PC-9 (cell line): ENCODE measurements at places on chromosomes 4 and X. TPM values are rescaled to one million over a fixed set of nuclear protein-coding genes. Genes with fewer than 3 reads are reported as not detected.

The SMR3B gene
- total RNA-seq: not detected in 2 replicates

The SMIM43 gene
- total RNA-seq: not detected in 2 replicates

The DDX53 gene
- not detected in 2 replicates for total RNA-seq

The NCAPG gene
- total RNA-seq: 36.8 and 53.7 TPM in 2 replicates

The ARAP2 gene
- 17.7 and 25.8 TPM in 2 replicates for total RNA-seq

The PLAC8 gene
- 39.0 and 52.7 TPM in 2 replicates for total RNA-seq

The CCDC110 gene
- total RNA-seq: 2.1 and 4.3 TPM in 2 replicates

The UGT2B17 gene
- total RNA-seq: not detected in 2 replicates

The COL4A5 gene
- 82.3 and 102 TPM in 2 replicates for total RNA-seq

The MYOZ2 gene
- not detected in 2 replicates for total RNA-seq

DNA sequence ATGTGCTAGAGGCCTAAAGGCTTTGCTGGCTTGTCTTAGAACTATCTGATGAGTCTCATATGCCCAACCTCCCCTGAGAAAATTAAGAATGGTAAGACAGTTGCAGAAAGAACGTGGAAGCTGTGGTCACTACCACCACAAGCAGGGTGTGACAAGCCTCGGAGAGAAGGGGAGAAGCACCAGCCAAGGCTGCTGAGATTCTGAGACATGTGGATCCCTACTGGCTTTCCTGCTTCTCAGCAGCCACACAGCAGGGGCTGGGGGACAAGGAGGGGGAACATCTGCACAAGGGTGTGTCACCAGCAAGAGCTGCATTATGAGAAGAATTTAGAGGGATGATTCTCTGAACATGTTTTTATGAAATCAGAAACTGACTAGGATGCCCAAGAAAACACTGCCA is 19.4 kb downstream of the TAPT1 start:
- DNase-seq: no peak
- no peak overlapping the region for H3K4me3 ChIP-seq
- H3K4me1 ChIP-seq: no peaks in the 10 kb centered on the region
- no peaks in the 10 kb centered on the region for H3K27me3 ChIP-seq
- H3K27ac ChIP-seq: no peak overlapping the region
- no peaks in the 10 kb centered on the region for H3K36me3 ChIP-seq

GRCh38 chr4:16056681-16057385 is 27.0 kb downstream of the PROM1 start:
- DNase-seq: no peak
- no peak overlapping the region for H3K27ac ChIP-seq
- no peaks in the 10 kb centered on the region for H3K4me1 ChIP-seq
- no peak overlapping the region for H3K4me3 ChIP-seq
- H3K36me3 ChIP-seq: no peaks in the 10 kb centered on the region

GRCh38 chr4:131613824-131614216 is 1535.3 kb upstream of the PCDH10 start:
- no peak for DNase-seq
- no peaks in the 10 kb centered on the region for H3K27me3 ChIP-seq
- H3K27ac ChIP-seq: no peak overlapping the region

- H3K27ac ChIP-seq: no peak overlapping the region
- DNase-seq: no peak
- no peaks in the 10 kb centered on the region for H3K36me3 ChIP-seq
- no peaks in the 10 kb centered on the region for H3K27me3 ChIP-seq
- H3K4me1 ChIP-seq: no peaks in the 10 kb centered on the region
These were observed 30.0 kb downstream of the IRF2 start for GRCh38 chr4:184444215-184444952.

GRCh38 chrX:9134366-9134765 is 100.4 kb upstream of the FAM9B start:
- no peaks in the 10 kb centered on the region for H3K27me3 ChIP-seq
- H3K4me3 ChIP-seq: no peak overlapping the region
- H3K4me1 ChIP-seq: no peaks in the 10 kb centered on the region
- no peak overlapping the region for H3K27ac ChIP-seq
- no peaks in the 10 kb centered on the region for H3K36me3 ChIP-seq
- DNase-seq: no peak

DNA sequence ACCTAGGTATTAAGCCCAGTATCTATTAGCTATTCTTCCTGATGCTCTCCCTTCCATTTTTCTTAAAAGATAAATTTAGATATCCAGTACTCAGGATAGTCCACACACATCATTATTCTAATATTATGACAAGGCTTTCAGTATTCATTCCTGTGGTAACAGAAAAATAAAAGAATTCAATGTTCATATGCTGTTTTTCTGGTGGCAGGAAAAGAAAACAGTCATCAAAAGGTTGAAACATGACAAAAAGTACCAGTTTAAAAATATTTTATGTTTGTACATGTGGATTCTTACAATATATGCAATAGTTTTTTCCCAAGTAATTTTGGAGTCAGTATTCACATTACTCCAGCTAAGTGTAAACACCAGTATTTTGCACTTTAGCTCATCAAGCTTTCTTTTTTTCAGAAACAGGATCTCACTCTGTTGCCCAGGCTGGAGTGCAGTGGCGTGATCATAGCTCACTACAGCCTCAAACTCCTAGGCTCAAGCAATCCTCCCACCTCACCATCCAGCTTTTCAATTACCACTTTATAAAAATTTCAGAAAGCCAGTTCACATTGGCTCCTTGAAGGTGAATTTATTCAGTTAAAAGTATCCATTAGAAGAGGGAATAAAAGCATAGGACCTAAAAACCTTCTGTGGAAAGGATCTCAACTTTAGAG is 2.3 kb downstream of the APBB2 start:
- peak overlapping the region; percentile 86; the same call in 1 of the 2 replicates for H3K4me3 ChIP-seq
- H3K27me3 ChIP-seq: no peaks in the 10 kb centered on the region
- H3K4me1 ChIP-seq: peaks cover 23% of the 10 kb centered on the region
- DNase-seq: no peak
- no peaks in the 10 kb centered on the region for H3K36me3 ChIP-seq

- no peaks in the 10 kb centered on the region for H3K36me3 ChIP-seq
- no peak overlapping the region for H3K4me3 ChIP-seq
- H3K4me1 ChIP-seq: no peaks in the 10 kb centered on the region
- DNase-seq: no peak
- H3K27me3 ChIP-seq: no peaks in the 10 kb centered on the region
These were observed 13.2 kb downstream of the TMEM175 start for GRCh38 chr4:945274-946102.

- DNase-seq: no peak
- no peak overlapping the region for H3K4me3 ChIP-seq
- H3K27ac ChIP-seq: no peak overlapping the region
- H3K4me1 ChIP-seq: no peaks in the 10 kb centered on the region
- no peaks in the 10 kb centered on the region; the same call in 1 of the 2 replicates for H3K36me3 ChIP-seq
- H3K27me3 ChIP-seq: no peaks in the 10 kb centered on the region
These were observed 25.6 kb downstream of the ZRSR2 start for GRCh38 chrX:15815779-15816437.

DNA sequence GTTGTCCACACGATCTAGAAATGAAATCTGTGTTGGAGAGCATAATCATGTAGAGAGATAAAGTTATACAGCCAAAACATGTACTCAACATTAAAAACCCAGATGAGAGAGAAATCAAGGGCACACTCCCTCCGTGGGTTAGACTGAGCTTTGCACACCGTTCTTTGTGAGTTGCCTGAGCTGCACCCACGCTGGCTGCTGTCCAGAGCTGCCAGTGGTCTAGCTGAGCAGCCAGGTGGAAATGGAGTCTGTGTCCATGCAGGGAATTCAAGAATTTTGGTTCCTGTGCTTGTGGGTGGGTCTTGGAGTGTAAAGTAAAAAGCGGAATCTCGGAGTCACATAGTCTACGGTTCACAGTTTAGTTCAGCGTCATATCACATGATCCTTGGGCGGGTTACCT is 84.6 kb downstream of the GPR143 start:
- DNase-seq: no peak
- no peaks in the 10 kb centered on the region for H3K4me1 ChIP-seq
- no peak overlapping the region for H3K4me3 ChIP-seq
- no peaks in the 10 kb centered on the region for H3K27me3 ChIP-seq
- H3K36me3 ChIP-seq: no peaks in the 10 kb centered on the region
- no peak overlapping the region for H3K27ac ChIP-seq

DNA sequence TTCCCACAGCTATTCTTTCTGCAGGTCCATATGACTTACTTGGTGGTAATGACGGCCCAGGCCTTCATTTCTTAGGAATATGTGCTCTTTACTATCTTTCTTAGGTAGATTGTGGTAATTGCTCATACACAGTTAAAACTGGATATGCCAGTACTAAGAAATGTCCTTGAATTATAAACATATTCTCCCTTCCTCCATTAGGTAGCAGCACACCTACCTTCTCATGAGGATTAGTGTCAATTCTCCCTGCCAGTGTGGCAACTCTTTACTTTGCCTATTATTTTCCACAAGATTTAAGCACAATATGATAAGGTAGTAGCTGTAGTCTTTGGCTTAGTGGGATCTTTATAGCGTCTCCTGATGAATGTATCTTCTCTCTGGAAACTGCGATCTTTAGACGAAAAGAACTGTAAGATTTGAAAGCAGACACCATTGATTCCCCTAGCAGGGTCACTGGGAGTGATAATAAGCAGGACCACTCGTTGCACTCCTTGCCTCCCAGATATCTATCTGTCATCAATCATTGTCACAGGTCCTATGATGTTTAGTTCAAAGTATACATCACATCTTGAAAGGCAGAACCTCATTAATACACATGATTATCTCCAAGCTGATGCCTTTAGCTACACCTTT is 1240.7 kb downstream of the C4orf33 start:
- no peak overlapping the region for H3K27ac ChIP-seq
- no peaks in the 10 kb centered on the region for H3K27me3 ChIP-seq
- no peaks in the 10 kb centered on the region for H3K36me3 ChIP-seq
- H3K4me3 ChIP-seq: no peak overlapping the region

DNA sequence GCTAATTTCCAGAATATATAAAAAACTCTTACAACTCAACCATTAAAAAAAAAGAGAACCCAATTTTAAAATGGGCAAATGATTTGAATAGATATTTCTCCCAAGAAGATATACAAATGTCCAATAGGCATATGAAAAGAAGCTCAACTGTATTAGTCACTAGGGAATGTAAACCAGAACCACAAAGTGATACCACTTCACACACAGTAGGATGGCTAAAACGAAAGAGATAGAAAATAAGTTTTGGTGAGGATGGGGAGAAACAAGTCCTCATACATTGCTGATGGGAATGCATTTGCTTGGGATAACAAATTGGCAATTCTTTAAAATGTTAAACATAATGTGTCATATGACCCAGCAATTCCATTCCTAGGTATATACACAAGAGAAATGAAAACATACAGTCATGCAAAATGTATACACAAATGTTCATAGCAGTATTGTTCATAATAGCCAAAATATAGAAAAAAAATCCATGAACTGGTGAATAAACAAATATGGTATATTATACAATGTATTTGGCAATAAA is 5.7 kb downstream of the TCEAL3 start:
- no peak overlapping the region for H3K4me3 ChIP-seq
- H3K27me3 ChIP-seq: no peaks in the 10 kb centered on the region
- H3K27ac ChIP-seq: peak overlapping the region; percentile 86
- peaks cover 43% of the 10 kb centered on the region for H3K4me1 ChIP-seq

DNA sequence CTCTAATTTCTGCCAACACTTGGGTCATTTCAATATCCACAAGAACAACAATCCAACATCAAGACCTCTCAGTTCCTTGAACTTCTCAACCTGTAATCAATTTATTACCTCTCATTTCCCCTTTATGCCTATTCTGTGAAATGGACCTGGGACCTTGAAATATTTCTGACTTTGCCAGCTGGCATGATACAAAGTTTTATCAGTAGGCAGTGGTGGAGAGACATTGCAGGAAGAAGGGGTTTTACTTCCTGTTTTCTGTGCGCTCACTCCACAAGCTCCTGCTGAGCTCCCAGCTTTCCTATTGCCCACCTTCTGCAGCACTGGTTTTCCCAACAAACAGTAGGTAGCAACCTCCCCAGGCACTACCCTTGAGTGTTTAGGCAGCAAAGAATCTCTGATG is 3.5 kb upstream of the ARHGEF6 start:
- no peaks in the 10 kb centered on the region for H3K36me3 ChIP-seq
- no peak overlapping the region for H3K27ac ChIP-seq
- no peak for DNase-seq
- peaks cover 39% of the 10 kb centered on the region for H3K4me1 ChIP-seq

DNA sequence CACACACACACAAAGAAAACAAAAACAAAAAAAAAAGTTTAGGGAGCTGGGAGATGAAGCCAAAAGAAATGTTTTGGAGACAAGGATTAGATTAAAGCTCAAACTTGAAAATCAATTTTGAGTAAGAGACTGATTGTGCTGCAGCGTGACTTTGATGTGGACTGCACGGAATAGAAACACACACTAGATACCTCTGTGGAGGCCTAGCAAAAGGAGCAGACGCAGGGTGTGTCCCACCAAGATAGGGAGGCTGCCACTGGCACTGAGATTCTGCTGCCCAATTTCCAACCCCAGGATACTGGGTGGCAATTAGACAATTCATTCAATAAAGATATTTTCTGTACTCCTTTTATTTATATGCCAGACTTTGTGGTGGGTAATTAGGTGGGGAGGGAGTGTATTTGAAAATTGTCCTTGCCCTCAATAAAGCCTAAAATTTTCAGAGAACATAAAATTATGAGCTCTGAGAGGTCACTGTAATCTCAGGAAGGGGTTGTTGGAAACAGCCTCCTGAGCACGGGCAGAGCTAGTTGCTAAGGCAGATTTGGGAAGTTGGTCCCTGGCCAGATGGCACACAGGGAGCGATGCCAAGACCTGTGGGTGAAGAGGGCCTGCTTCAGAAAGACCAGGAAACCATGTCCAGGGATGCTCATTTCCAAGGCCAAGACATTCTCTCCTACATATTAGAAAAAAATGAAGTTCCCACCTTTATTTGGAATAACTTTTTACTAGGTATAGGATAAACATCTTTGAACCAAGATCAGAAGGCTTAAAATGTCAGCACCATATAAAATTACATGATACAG is 1.9 kb upstream of the PPP3CA start:
- peak overlapping the region; percentile 83 for H3K27ac ChIP-seq
- DNase-seq: no peak
- no peaks in the 10 kb centered on the region for H3K27me3 ChIP-seq

GRCh38 chr4:171473155-171473554 is 340.0 kb upstream of the GALNTL6 start:
- H3K4me1 ChIP-seq: no peaks in the 10 kb centered on the region
- H3K36me3 ChIP-seq: no peaks in the 10 kb centered on the region
- no peak for DNase-seq
- H3K27ac ChIP-seq: no peak overlapping the region

DNA sequence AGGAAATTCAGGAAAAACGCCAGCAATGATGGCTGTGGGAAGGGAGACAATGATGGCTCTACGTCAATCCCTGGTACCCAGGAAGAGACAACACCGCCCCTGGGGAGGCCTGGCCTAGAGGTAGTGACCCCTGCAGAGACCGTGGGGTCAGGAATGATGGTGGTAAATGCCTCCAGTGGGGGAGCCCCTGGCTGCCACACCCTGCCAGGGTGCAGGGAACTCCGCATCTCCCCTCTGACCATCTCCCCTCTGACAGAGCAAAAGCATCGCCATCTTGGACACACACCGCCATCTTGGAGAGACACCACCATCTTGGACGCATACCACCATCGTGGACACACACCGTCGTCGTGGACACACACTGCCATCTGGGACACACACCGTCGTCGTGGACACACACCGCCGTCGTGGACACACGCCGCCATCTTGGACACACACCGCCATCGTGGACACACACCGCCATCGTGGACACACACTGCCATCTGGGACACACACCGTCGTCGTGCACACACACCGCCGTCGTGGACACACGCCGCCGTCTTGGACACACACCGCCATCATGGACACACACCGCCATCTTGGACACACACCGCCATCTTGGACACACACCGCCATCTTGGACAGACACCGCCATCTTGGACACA is 9.9 kb downstream of the ASMTL start:
- H3K4me1 ChIP-seq: no peaks in the 10 kb centered on the region
- no peak overlapping the region for H3K4me3 ChIP-seq
- DNase-seq: no peak
- H3K27ac ChIP-seq: no peak overlapping the region

GRCh38 chr4:153472122-153473037 is 6.2 kb downstream of the TMEM131L start:
- H3K27ac ChIP-seq: 0 out of 2 replicates have a peak overlapping the region, but pooled peaks have one; percentile 26
- no peak for DNase-seq
- no peak overlapping the region for H3K4me3 ChIP-seq
